ENCODE measurements at places on chromosomes 5 and 9.

DNA sequence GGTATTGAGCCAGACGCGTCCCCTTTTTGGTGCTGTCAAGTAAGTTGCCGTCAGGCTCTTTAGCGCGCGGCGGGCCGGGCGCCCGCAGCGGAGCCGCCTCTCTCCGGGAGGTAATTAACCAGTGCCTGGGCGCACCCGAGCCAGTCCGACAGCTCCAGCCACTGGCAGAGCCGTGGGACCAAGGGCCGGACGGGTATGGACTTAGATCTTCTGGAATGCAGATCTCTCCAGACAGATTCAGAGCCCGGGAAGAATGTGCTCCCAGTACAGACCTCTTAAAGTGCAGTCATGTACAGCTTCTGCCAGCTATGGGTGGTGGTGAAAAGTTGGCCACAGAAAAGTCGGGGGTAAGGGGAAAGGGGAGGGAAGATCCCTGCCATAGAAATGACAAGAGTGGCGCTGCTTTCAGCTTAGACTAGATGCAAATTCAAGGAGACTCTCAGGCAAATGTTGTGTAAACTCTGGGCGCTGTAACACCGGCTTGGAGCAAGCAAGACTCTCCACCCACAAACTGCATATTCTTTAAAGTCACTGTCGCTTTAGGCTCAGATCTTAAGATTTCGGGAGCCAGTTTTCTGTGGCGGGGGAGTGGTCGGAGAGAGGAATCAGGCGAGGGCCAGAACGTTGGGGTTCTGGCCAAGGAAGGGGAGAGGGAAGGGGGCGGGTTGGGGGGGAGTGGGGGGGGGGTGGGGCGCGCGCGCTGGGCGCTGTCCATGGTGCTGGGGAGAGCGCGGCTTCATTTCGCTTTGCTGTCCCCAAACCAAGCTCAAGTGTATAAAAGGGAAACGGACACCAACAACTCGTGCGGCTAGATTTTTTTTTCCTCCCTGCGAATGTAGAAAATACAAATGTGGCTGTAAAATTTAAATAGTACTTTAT, 29.2 kb downstream of the NR2F1 start:
- peak; percentile 72 for DNase-seq

- no peak for DNase-seq
Measured at GRCh38 chr5:53089481-53089991, 20.0 kb downstream of the MOCS2 start.

- DNase-seq: peak; percentile 99
Measured at GRCh38 chr5:38845526-38846378, at the start of gene OSMR. Gene OSMR (plus strand): TSS chr5:38846012. CDS start chr5:38869045, 23,033 bp downstream.

DNA sequence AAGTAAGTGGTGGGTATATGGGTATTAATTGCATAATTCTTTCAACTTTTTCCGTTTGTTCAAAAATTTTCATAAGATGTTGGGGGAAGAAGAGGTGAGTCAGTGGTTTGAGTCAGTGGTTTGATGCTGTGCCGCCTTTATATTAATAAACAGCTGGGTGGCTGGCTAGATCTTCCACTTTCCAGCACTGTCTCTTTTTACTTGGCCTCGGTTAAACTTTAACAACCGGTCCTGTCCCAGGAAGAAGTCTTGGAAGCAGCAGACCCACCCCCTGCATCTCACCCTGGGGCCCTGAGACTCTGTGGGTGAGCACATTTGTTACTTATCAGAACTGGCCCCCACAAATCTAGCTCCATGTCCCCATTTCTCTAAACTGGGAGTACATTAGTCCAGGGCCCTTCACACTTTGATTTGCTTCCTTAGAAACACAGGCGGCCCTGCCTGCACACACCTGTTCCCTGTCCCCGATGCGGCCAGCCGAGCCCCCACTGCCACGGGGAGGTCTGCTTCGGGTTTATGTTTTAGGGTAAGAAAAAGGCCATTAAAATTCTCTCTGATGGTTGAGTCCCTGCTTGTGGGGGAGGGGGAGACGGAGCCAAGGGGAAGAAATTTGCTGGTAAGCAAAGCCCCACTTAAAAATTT, 90.7 kb downstream of the PTCH1 start:
- DNase-seq: no peak

DNA sequence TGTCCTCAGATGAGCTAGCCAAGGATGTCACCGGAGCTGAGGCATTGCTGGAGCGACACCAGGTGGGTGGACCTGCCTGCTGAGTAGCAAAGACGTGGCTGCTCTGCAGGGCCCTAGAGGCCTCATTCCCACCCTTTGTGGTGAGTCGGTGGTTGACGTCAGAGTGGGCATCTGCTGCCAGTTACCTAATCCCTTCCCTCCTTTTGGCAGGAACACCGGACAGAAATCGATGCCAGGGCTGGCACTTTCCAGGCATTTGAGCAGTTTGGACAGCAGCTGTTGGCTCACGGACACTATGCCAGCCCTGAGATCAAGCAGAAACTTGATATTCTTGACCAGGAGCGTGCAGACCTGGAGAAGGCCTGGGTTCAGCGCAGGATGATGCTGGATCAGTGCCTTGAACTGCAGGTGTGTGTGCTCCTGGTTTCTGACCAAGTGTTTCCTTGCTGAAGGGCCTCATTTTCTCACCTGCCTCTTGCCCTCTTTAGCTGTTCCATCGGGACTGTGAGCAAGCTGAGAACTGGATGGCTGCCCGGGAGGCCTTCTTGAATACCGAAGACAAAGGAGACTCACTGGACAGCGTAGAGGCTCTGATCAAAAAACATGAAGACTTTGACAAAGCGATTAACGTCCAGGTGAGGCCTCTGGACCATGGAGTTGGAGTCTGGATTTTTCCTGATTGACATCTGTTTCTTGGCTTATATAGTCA, 48.9 kb downstream of the DYNC2I2 start:
- peak; percentile 89 for DNase-seq

GRCh38 chr5:83972236-83972635, 251.6 kb upstream of the HAPLN1 start:
- no peak for DNase-seq

- no peak for DNase-seq
Measured at GRCh38 chr5:98700730-98701129, 72.7 kb upstream of the RGMB start.

- DNase-seq: no peak
Measured at GRCh38 chr5:168893283-168893682, 314.1 kb upstream of the PANK3 start.

DNA sequence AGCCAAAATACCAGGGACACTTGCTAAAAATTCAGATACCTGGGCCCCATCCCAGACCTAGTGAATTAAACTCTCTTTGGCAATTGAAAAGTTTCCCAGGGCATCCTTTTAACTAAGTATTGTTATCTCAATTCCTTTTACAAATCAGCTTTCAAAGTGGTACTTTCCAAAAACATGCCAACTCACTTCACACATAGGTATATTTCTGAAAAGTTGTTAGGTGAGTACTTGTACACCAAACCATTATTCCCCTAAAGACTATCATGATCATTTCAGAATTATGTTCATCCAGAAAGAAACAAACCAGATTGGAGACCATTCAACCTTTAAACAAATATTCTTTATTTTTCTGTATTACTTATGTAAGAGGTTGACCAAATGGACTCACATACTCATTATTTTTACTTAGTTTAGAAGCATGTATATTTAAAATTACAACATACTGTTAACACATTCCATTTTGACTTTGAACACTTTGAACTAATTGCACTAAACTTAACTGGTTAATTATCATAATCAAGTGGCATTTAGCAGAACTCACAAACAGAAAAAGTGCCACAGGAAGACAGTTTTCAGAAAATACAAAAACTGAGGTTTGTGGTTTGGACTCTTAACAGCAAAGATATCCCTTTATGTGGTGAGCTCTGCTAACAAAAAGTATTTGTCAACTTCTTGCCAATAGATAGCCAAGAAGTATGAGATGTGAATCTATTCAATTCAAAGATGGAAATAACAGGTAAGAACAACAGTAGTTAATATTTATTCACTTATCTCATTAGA, 40.7 kb downstream of the KIAA0825 start:
- DNase-seq: peak; percentile 59

- no peak for DNase-seq
Measured at GRCh38 chr5:160036243-160036642, 27.3 kb downstream of the TTC1 start.

GRCh38 chr9:108413809-108414208, 442.0 kb downstream of the ACTL7B start:
- DNase-seq: no peak

- peak; percentile 28 for DNase-seq
Measured at GRCh38 chr5:110784901-110785300, 46.1 kb downstream of the SLC25A46 start.

- DNase-seq: no peak
Measured at GRCh38 chr5:78090002-78090401, 204.5 kb downstream of the AP3B1 start.

DNA sequence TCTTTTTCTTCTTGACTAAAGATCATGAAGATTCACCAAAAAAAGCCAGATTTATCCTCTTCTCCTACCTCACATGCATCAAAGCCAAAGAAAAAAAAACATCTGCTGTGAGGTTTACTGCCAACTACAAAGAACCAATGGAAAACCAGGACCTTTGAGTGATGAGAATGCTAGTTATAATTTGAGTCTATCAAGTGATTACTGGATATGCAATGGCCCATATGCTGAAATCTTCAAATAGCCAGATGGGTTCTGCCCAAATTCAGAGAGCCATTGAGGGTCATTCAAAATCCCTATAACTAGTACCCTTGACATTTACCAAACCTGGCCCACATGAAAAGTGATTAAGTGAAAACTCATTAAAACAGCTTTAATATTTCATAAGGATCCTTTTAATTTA, 78.4 kb upstream of the ACO1 start:
- DNase-seq: no peak

- no peak for DNase-seq
Measured at GRCh38 chr9:124549016-124549415, 41.8 kb upstream of the NR5A1 start.

- peak; percentile 67 for DNase-seq
Measured at GRCh38 chr5:121273833-121274433, 577.7 kb upstream of the FTMT start.

- DNase-seq: no peak
Measured at GRCh38 chr5:1481266-1481958, 36.2 kb upstream of the SLC6A3 start.

DNA sequence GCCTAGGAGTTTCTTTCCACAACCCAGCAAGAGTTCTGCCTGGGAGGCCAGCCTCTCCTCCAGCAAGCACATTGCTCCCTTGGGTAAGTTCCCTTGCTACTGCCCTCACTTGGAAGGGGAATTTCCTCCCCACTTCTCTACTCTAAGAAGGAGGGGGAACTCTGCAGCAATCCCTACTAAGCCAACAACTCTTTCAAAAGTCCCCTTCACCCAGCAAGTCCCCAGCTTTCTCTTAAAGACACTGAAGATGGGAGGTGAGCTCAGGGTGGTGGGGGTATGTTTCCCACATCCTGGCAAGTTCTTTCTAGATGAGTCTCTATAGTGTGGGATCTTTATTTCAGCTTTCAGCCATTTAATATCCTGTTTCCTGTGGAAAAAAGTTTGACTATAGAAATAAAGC, 49.0 kb downstream of the PDE8B start:
- no peak for DNase-seq

- DNase-seq: no peak
Measured at GRCh38 chr5:150492621-150493020, 15.3 kb upstream of the NDST1 start.

GRCh38 chr5:154058055-154059038, 19.6 kb downstream of the MFAP3 start:
- DNase-seq: peak; percentile 90

DNA sequence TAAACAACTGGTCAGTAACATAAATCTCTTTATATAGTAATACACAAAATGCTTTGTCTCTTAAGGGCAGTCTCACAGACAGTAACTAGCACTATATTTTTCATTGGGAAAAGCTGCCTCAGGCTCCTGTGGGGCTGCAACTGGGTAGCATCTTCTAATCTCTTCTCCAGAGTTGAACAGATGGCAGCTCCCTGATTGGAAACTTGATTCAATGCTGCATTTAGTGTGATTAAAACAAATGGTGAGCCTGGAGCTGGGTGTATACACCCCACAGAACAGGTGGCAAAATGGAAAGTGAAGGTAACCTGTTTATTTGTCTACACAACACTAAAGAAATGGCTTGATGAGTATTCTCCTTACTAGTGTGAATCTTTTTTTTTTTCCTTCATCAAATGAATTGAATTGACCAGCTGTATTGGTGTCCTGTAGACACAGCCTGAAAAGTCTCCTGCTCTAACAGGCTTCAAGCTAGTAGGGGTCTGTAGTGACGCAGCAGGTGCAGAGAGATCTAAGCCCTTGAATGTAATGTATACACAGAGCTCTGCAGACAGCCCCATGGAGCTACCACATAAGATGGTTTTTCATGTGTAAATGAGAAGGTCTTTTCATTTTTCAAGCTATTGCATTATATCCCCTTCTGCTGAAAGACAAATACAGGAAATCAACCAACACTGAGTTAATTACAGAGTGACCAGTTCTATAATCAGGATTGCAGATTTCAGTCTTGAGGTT, 43.3 kb downstream of the IZUMO3 start:
- DNase-seq: no peak

GRCh38 chr5:150519978-150520377, 12.0 kb downstream of the NDST1 start:
- no peak for DNase-seq

DNA sequence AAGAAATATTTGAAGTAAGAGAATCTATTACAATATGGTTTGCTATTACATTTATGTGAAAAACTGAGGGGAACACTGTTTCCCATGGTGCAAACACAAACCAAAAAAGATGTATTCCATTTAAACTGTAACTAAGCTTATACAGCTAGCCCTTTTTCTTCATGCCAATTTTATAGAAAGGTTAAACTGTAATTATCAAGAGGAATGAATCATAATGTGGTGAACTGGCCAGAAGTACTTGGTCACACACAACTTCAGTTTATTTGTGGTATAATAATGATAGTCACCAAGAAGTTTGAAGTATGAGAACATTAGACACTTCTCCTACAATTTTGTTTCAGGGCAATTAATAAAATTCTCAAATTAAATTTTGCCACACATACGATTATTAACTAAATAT, 177.9 kb downstream of the XRCC4 start:
- DNase-seq: peak; percentile 47

DNA sequence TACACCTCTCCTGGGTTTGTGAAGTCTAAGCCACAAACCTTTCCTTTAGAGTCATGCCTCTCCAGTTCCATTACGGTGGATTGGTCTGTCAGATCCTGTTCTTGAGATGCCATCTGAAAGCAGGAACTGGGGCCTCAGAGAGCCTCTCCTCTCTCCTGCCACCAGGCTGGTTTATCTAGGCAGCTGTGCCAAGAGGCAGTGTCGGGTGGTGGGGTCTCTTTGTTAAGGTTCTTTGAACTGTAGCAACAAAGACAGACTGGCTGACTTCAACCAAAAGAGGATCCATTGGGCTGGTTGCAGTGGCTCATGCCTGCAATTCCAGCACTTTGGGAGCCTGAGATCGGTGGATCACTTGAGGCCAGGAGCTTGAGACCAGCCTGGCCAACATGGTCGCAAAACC, 66.0 kb upstream of the ANGPTL2 start:
- no peak for DNase-seq

GRCh38 chr5:42719034-42719433, 37.6 kb upstream of the CCDC152 start:
- no peak for DNase-seq

- DNase-seq: peak; percentile 93
Measured at GRCh38 chr9:35728041-35728971, 3.7 kb downstream of the TLN1 start.

GRCh38 chr9:87401681-87402080, 96.0 kb upstream of the DAPK1 start:
- no peak for DNase-seq

Data from astrocyte of the hippocampus (primary cell).